ENCODE measurements at places on chromosomes 6 and 20.

DNA sequence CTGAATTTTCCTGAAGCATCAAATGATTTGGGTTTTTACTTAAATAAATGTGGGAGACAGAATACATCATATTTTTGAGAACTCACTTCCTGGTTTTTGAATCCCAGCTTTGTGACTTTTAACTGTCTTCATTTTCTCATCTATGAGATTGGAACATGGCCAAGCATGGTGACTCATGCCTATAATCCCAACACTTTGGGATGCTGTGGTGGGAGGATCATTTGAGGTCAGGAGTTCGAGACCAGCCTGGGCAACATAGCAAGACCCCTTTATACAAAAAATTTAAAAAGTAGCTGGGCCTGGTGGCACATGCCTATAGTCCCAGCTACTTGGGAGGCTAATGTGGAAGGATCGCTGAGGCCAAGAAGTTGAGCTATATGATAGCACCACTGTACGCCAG is 122.3 kb downstream of the QKI start:
- ATAC-seq, result no peak

DNA sequence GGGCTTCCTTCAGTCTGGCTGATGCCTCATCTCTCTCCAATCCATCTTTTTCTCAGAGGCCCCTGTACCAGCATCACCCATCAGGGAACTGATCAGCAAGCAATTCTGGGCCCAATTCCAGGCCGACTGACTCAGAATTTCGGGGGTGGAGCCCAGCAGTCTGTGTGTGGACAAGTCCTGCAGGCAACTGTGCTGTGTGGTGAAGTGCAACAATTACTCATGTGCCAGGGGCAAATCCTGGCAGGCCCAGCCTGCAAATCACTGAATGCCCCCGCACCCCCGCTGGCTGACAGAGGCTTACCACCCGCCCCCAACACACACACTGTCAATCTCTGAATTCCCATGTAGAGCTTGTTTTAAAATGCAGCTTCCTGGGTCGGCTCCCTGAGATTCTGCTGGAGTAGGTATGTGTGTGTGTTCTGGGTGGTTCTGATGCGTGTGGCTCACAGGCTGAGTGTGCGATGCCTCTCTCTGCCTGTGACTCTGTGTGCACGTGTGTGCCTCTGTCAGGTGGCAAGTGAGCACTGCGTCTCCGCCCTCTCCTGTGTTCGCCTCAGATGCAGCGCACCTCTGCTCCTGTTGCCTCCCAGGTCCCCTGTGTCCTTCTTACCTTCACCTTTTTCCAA is 45.4 kb downstream of the SSR1 start:
- no peak for ATAC-seq

- no peak for ATAC-seq
These were observed 520.8 kb upstream of the HS3ST5 start for GRCh38 chr6:114863610-114864009.

GRCh38 chr6:106555767-106556166 is 73.5 kb downstream of the RTN4IP1 start:
- no peak for ATAC-seq

GRCh38 chr6:99333068-99333467 is 16.4 kb downstream of the FAXC start:
- peak; percentile 93 for ATAC-seq

DNA sequence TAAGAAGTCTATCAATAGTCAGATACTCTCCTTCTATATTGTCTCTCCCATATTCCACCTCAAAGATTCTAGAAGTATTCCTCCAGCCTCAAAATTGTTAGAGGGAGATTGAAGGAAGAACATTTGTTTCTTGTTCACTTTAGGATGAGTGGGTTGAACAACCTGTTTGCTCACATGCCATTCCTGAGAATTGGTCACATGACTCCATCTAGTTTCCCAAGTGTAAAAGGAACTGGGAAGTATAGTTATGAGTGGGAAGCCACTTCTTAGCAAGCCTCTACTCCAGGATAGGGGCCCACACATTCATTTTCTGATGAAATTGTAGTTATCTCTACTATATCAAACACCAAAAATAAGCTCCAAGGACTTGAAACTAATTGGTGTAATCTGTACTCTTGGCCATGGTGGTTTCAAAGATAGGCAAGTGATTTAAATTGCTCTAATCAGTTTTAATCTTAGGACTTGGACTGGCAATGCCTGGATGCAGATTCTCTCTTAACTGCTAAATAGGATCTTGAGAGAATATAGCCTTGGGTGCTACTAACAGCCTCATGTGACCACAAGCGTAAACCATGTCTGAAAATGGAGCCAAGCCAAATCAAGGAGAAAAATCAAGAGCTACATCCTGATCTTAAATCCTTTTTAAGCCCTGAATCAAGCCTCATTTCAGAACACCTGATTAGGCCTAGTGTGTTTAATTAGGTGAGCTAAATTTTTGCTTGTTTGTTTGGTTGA is 758.7 kb upstream of the MAN1A1 start:
- no peak for ATAC-seq

DNA sequence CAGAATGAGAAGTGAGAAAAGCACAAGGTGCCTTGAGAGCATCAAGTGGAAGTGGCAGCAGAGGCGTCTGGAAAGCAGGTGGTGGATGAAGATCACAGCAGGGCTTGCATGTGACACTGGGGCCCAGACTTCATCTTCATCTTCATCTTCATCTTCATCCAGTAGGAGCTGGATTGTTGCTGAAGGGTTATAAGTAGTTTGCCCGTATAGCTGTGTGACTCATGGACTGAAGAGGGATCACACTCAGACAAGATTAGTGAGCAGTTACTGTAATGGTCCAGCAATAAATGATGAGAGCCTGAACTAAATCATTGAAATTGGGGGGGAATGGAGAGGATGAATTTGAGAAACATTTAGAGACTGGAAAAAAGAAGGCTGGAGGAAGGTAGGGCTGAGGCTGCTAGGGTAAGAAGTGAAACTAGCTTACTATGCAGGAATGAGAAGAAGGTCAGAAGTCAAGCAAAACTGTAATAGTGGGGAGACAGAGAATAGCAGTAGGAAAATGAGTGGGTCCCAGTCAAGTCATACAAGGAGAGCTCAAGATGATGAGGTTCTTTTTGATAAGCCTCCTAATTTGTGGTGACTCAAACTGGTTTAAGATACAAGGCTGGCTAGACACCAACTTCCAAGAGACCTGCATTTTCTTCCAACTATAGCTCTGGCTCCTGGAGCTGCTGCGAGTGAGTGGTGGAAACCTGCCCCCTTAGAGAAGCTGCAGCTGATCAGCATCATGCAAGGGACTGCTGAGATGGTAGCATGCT is 92.3 kb upstream of the BEND6 start:
- no peak for ATAC-seq

- no peak for ATAC-seq
These were observed 21.5 kb downstream of the FERMT1 start for GRCh38 chr20:6101346-6101745.

DNA sequence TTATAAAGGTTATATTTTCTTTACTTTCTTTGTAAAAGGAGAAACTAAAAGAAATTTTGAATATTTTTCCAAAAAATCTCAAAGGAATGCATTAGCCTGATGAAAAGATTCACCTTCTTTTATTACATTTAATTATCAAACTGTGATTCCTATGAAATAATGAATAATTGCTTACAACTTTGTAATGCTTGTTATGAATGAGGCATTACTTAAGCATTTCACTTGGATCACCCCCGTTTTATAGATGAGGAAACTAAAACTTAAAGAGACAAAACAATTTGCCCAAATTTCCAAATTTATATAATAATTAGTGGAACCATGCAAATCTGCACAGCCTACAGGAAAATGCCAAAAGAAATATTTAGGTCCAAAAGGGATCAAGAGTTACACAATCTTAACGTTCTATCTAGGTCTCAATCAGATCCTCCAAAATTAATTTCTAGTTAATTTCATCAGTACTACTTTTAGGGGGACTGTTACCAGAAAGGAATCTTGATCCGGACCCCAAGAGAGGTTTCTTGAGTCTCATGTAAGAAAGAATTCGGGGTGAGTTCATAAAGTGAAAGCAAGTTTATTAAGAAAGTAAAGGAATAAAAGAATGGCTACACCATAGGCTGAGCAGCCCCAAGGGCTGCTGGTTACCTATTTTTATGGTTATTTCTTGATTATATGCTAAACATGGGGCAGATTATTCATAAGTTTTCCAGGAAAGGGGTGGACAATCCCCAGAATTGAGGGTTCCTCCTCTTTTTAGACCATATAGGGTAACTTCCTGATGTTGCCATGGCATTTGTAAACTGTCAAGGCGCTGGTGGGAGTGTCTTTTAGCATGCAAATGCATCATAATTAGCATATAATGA is 288.0 kb downstream of the ADGB start:
- ATAC-seq, result no peak

DNA sequence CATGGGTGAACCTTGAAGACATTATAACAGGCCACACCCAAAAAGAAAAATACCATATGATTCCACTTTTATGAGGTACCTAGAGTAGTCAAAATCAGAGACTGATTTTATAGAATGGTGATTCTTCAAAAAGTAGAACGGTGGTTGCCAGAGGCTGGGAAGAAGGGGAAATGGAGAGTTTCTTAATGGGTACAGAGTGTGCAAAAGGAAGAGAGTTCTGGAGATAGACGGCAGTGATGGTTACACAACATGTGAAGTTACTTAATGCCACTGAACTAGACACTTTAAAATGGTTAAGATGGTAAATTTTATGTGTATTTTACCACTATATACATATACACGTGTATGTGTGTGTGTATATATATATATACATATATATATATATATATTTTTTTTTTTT is 80.8 kb downstream of the PRND start:
- no peak for ATAC-seq

DNA sequence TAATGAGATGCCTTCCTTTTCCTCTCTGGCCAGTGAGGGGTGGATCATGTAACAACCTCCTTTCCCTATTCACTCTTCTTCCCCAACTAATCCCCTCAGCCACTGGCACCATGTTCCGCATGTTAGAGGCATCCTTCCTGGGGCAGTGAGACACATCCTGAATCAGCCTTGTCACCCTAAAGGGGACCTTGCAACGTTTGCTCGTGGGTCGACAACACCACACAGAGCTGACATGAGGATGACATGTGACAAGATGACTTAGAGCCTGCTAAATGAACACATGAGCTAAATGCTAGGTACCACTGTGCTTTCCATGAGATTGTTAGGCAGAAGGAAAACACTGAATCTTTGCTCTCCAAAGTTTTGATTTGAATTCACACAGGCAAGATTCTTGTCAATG is 129.2 kb downstream of the ATXN1 start:
- no peak for ATAC-seq

DNA sequence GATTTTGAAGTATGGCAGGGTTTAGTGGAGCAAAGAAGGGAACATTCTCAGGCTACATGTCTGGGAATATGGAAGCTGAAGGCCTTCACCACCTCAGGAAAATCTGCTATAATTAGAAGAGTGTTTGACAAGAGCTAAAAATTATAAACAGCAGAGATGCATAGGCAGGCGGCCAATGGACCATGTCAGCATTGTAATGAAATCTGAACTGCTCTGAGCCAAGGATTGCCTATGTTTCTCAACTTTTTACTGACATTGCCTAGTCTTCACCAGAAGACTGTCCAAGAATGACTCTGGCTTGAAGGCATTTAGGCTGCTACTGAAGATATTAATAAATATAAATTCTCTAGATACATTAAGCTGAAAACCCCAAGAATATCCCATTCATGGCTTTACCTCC is 84.1 kb downstream of the C6orf52 start:
- ATAC-seq, result no peak

GRCh38 chr20:57390604-57391438 is at the start of gene RBM38:
RBM38 (plus strand) TSS chr20:57391396; CDS start chr20:57391582, 186 bp downstream.
- ATAC-seq, result peak; percentile 85

- ATAC-seq, result no peak
These were observed 254.9 kb downstream of the CDKAL1 start for GRCh38 chr6:20789162-20789561.
